ENCODE measurements at places on chromosomes 4 and X.
A peak's percentile ranks its signal among the peaks of the same experiment; 100 is the strongest.

GRCh38 chrX:134382821-134383220 is 77.1 kb upstream of the HPRT1 start:
- DNase-seq = no peak

GRCh38 chrX:125605145-125605544 is 285.5 kb downstream of the TEX13C start:
- DNase-seq = no peak

- no peak for DNase-seq
Measured at GRCh38 chr4:139576219-139576618, 20.2 kb upstream of the SETD7 start.

- DNase-seq = no peak
Measured at GRCh38 chrX:47590984-47591383, 8.7 kb downstream of the TIMP1 start.

DNA sequence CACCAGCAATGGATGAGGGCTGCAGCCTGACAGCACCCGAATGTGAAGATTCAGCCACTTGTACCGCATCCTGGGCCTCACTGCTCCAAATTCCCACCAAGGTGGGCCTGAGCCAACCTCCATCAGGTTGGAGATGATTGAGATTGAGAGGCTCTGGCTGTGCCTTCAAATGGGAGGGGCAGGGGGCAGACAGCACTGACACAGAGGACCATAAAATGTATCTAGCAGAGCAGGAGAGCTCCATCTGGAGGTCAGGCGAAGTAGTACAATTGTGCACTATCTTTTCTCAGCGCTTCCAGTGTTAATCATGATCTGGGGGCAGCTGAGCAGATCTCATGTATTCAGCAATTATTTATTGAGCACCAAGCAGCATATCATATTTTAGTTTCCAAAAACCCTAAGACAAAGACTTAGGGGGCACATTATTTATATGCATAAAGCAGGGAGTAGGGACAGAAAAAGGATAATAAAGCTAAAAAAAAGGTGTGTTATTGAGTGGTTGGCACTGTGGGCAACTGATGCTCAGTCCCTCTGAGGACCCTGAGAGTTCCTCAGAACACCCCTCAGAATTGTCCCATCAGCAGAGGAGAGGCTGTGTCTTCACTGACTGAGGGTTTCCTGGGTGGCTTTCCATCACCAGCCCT is 31.6 kb upstream of the C1QTNF7 start:
- DNase-seq = peak; percentile 53

DNA sequence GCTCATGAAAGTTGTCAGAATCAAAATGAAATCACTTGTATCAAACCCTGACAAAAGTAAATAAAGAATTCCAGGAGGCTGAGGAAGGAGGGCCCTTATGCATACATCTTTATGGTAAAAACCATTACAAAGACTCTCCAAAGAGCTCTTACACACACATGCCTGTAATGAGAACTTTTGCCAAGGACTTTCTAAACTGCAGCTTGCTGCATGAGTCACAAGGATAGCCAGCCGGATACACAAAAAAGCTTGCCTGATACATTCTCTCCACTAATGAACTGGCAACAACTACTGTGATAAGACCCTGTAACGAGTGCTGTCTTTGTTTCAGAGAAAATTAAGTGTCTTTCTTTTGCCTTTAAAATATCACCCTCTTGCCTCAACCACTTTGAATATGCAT is 618.1 kb downstream of the PPP4R3C start:
- DNase-seq = no peak

Data from small intestine (tissue), 16 donors.